B cell (primary cell): ENCODE measurements at places on chromosomes 3 and 15. TPM values are rescaled to one million over a fixed set of nuclear protein-coding genes. Genes with fewer than 3 reads are reported as not detected.
A peak's percentile ranks its signal among the peaks of the same experiment; 100 is the strongest.

- H3K27ac ChIP-seq, result no peak overlapping the region
- no peaks in the 10 kb centered on the region for H3K27me3 ChIP-seq
- DNase-seq, result no peak
- no peaks in the 10 kb centered on the region for H3K4me1 ChIP-seq
- no peaks in the 10 kb centered on the region for H3K36me3 ChIP-seq
- H3K4me3 ChIP-seq, result no peak overlapping the region
Measured at GRCh38 chr3:96213393-96213792, 601.0 kb upstream of the EPHA6 start.

DNA sequence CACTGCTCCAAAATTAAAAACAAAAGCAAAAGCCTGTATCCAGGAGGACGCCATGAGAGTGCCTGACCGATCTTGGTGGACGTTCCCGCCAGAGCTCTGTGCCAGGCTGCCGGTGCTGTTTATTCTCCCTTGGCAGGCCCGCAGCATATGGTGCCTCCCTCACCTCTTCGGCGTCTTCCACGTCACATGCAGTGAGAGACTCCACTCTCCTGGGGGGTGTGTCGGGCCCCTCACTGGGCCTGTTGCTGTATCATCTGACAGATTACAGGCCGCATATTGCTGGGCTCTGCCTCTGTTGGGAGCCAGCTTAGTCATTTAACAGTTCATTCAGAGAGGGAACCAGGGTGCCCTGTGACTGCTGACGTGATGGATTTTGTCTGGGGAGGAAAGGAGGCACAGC lies 86.4 kb upstream of the ARRDC4 start:
- DNase-seq, result no peak
- H3K36me3 ChIP-seq, result no peaks in the 10 kb centered on the region
- H3K27me3 ChIP-seq, result no peaks in the 10 kb centered on the region
- H3K4me3 ChIP-seq, result no peak overlapping the region
- no peaks in the 10 kb centered on the region for H3K4me1 ChIP-seq

- H3K4me1 ChIP-seq, result no peaks in the 10 kb centered on the region
- DNase-seq, result no peak
- H3K27me3 ChIP-seq, result no peaks in the 10 kb centered on the region
Measured at GRCh38 chr3:172885704-172886103, 135.2 kb downstream of the ECT2 start.

- no peaks in the 10 kb centered on the region for H3K27me3 ChIP-seq
- H3K4me1 ChIP-seq, result peaks cover 40% of the 10 kb centered on the region
- H3K36me3 ChIP-seq, result no peaks in the 10 kb centered on the region
- no peak overlapping the region for H3K4me3 ChIP-seq
- no peak overlapping the region for H3K27ac ChIP-seq
Measured at GRCh38 chr15:90419738-90420406, 31.8 kb downstream of the IQGAP1 start.

DNA sequence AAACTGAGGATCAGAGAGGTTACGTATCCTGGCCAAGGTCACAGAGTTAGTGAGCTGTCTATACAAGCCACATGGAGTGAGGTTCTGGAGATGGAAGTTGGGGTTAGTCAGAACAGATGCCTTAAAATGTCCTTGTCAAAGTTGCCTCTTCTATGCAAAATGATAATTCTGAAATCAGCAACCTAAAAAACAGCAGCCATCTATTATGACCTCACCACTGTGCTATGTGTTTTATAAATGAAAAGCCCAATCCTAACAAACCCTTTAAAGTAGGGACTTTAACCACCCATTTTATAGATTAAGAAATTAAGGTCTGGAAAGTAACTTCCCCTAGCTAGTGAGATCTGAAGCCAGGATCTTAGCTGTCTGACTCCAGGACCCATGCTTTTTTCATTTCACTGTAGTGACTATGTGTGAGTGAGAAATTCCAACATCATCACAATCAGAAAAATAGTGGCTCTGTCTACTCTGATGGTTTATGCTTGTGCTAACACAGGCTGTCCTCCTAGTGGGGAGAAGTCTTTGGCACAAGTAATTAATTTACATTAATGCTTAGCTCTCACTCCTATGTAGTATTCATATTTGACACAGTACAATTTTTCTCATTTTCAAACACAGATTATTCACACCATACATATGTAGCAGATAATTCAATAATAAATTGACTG lies 143.6 kb downstream of the ANO10 start:
- no peak overlapping the region for H3K27ac ChIP-seq
- no peaks in the 10 kb centered on the region for H3K27me3 ChIP-seq
- no peak overlapping the region for H3K4me3 ChIP-seq
- H3K4me1 ChIP-seq, result no peaks in the 10 kb centered on the region
- no peak for DNase-seq
- no peaks in the 10 kb centered on the region for H3K36me3 ChIP-seq

GRCh38 chr3:122621112-122621511 lies 43.7 kb downstream of the PARP15 start:
- peak; percentile 56 for DNase-seq
- H3K27me3 ChIP-seq, result no peaks in the 10 kb centered on the region
- peaks cover 63% of the 10 kb centered on the region for H3K4me1 ChIP-seq
- H3K36me3 ChIP-seq, result peaks cover 68% of the 10 kb centered on the region
- no peak overlapping the region for H3K4me3 ChIP-seq

DNA sequence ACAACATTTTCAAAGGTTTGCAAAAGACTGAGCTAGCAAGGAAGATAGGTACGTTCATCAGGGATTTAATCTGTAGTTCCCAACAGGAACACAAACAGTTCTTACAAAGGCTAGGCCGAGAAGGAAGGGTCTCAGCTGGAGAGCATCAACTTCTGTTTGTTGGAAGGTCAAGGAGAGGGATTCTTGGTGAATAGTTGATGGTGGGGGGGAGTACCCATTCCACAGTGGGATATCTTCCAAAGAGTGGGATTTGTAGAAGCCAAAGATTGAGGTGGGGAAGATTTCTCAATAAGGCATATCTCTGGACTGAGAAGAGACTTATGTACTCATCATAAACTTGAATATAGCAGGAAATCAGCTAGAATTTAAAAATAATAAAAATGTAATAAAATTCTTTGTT lies 231.8 kb downstream of the CHST2 start:
- no peak overlapping the region for H3K4me3 ChIP-seq
- no peak for DNase-seq
- H3K36me3 ChIP-seq, result no peaks in the 10 kb centered on the region
- no peaks in the 10 kb centered on the region for H3K27me3 ChIP-seq

GRCh38 chr3:34807611-34808010 lies 831.7 kb upstream of the ARPP21 start:
- no peaks in the 10 kb centered on the region for H3K4me1 ChIP-seq
- no peak for DNase-seq
- H3K27ac ChIP-seq, result no peak overlapping the region
- no peaks in the 10 kb centered on the region for H3K27me3 ChIP-seq
- no peak overlapping the region for H3K4me3 ChIP-seq

- H3K4me3 ChIP-seq, result no peak overlapping the region
- H3K27me3 ChIP-seq, result no peaks in the 10 kb centered on the region
- no peak for DNase-seq
- H3K27ac ChIP-seq, result no peak overlapping the region
- H3K4me1 ChIP-seq, result peaks cover 11% of the 10 kb centered on the region
Measured at GRCh38 chr15:51092480-51093040, 2.1 kb downstream of the TNFAIP8L3 start.

DNA sequence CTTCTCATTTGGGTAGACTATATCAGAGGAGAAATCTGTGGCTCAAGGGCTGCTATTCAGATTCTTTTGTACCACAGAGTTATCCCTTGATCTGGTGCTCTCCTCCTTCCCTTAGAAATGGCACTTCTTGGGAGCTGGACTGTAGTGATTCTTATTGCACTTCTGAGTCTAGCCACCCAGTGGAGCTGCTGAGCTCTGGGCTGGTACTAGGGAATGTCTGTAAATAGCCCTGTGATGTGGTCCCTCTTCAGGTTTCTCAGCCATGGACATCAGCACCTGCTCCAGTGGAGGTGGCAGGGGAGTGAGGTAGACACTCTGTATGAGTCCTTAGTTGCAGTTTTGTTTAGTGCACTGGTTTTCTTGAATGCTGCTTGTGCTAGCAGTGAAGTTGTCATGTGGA lies 1292.6 kb downstream of the SI start:
- no peak for DNase-seq
- no peaks in the 10 kb centered on the region for H3K4me1 ChIP-seq
- no peaks in the 10 kb centered on the region for H3K36me3 ChIP-seq
- H3K27ac ChIP-seq, result no peak overlapping the region
- no peaks in the 10 kb centered on the region for H3K27me3 ChIP-seq

The CKMT1A gene
- total RNA-seq, result not detected in 2 replicates

The TMEM207 gene
- total RNA-seq, result not detected in 2 replicates

The ZBTB47 gene
- total RNA-seq, result 1.6 TPM in 2 replicates

The NR2F2 gene
- not detected in 2 replicates for total RNA-seq
